ENCODE measurements at places on chromosomes 12 and 14.

- peak; percentile 40 for DNase-seq
Measured at GRCh38 chr12:1552171-1552570, 42.2 kb downstream of the FBXL14 start.

GRCh38 chr12:65827827-65828231 lies 3.5 kb downstream of the HMGA2 start:
- DNase-seq = no peak

GRCh38 chr12:15831315-15831978 lies 42.3 kb upstream of the EPS8 start:
- no peak for DNase-seq

DNA sequence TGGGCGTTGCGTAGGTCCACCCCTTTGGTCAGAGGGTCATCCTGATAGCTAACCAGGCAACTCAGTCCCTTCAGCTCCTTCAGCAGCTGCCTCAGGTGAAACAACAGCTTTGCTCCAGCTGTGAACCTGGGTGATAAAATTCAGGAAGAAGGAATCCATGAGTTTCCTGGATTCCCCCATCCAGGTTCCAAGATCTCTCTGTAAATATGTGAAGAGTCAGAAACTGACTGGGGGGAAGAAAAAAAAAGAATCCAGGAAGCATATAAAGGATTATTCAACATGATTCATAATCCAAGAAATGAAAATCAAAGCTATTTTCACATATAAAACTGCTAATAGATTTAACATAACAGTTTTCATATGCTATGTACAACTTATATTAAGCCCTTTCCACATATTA lies 8.6 kb downstream of the STAT2 start:
- no peak for DNase-seq

Measured in mammary epithelial cell (primary cell).